ENCODE measurements at places on chromosomes 1 and 21.

GRCh38 chr1:61441723-61442262, 283.1 kb downstream of the TM2D1 start:
- DNase-seq, result no peak

- no peak for DNase-seq
Observed at GRCh38 chr1:45326627-45327623, at the start of gene HPDL. TSS of gene HPDL (plus strand) at chr1:45326895. CDS start at chr1:45327149, 254 bp downstream.

GRCh38 chr1:53837646-53837923, 511 bp downstream of the NDC1 start:
- no peak for DNase-seq

DNA sequence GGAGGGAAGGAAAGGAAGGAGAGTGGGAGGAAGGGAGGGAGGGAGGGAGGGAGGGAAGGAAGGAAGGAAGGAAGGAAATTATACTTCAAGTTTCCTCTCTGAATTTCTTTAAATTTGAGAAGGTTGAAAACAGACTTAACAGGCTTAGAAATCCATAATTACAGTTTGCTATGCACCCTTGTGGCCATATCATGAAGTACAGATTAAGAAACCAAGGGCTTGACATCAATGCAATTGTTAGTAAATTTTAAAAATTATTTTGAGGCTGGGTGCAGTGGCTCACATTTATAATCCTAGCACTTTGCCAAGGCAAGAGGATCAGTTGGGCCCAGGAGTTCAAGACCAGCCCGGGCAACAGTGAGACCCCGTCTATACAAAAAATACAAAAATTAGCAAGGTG, 14.4 kb downstream of the ANP32E start:
- DNase-seq, result no peak

DNA sequence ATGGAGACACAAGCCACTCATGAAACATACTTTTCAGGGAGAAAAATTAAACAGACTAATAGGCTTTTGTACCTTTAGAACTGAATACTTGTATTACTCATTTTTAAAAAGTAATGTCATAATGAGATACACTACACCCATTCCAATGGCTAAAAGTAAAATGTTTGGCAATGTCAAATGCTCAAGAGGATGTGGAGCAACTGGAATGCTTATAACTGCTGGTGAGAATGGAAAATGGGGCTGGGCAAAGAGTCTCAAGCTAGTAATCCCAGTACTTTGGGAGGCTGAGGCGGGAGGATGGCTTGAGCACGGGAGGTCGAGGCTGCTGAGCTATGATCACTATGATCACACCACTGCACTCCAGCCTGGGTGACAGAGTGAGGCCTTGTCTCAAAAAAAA, 86.3 kb downstream of the NKAIN1 start:
- no peak for DNase-seq
